Muscle of leg (tissue), 16 donors: ENCODE measurements at places on chromosomes 6 and 20. TPM values are rescaled to one million over a fixed set of nuclear protein-coding genes. Genes with fewer than 3 reads are reported as not detected.
A peak's percentile ranks its signal among the peaks of the same experiment; 100 is the strongest.

GRCh38 chr6:130069485-130069884 is 51.1 kb downstream of the L3MBTL3 start:
- no peaks in the 10 kb centered on the region for H3K4me1 ChIP-seq
- DNase-seq: peak; percentile 45
- H3K27me3 ChIP-seq: no peaks in the 10 kb centered on the region
- H3K36me3 ChIP-seq: peaks cover 6% of the 10 kb centered on the region
- H3K27ac ChIP-seq: no peak overlapping the region

DNA sequence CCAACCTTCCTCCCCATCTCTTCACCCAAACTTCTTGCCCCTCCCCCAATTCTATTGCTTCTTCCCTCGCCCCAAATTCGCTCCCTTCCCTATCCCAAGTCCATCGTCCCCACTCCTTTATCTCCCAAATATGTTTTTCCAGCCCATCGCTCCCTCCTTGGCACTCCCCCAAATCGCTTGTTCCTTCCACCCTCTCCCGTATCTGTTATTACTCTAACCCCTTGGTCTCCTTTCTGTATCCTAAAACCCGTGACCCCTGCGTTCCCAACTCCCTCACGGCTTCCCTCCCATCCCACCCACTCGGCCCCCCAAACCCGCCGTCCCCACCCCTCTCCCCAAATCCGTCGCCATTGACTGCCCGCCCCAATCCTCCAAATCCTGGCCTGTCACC is 584 bp downstream of the MTCH1 start:
- DNase-seq: peak; percentile 48
- H3K4me1 ChIP-seq: peaks cover 44% of the 10 kb centered on the region
- H3K4me3 ChIP-seq: peak overlapping the region; percentile 98
- H3K27me3 ChIP-seq: no peaks in the 10 kb centered on the region
- peaks cover 5% of the 10 kb centered on the region for H3K36me3 ChIP-seq

GRCh38 chr6:167795321-167795811 is 31.3 kb upstream of the AFDN start:
- H3K4me1 ChIP-seq: peaks cover 22% of the 10 kb centered on the region
- H3K27me3 ChIP-seq: peaks cover 31% of the 10 kb centered on the region
- H3K4me3 ChIP-seq: peak overlapping the region; percentile 31

- H3K4me1 ChIP-seq: peaks cover 9% of the 10 kb centered on the region
- H3K27me3 ChIP-seq: no peaks in the 10 kb centered on the region
- no peak overlapping the region for H3K4me3 ChIP-seq
- no peak for DNase-seq
- peaks cover 32% of the 10 kb centered on the region for H3K36me3 ChIP-seq
- H3K27ac ChIP-seq: no peak overlapping the region
Measured at GRCh38 chr20:11922561-11922960, 4.9 kb downstream of the BTBD3 start.

GRCh38 chr6:19312241-19312978 is 524.8 kb upstream of the ID4 start:
- H3K4me1 ChIP-seq: no peaks in the 10 kb centered on the region
- no peaks in the 10 kb centered on the region for H3K36me3 ChIP-seq
- no peak for DNase-seq
- H3K4me3 ChIP-seq: no peak overlapping the region

GRCh38 chr20:50436052-50436656 is 74.0 kb upstream of the PTPN1 start:
- DNase-seq: no peak
- H3K27me3 ChIP-seq: no peaks in the 10 kb centered on the region
- no peak overlapping the region for H3K4me3 ChIP-seq
- no peak overlapping the region for H3K27ac ChIP-seq
- H3K4me1 ChIP-seq: peaks cover 6% of the 10 kb centered on the region

DNA sequence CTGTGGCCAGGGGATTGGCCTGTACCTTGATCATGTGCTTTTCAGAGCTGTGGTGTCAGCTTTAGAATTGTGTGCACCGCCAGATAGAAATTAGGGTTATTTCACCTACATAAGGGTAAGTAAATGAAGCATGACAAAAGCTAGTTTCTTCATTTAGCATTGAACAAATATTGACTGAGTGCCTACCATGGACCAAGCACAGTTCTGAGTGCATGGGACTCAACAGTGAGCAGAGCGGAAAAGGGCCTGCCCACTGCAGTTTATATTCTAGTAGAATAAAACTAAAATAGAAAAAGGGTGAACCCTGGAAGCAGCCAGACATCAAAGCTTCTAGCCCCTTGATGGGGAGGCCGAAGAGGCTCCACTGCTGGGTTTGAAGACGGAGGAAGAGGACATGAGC is 25.6 kb downstream of the ECT2L start:
- H3K27ac ChIP-seq: no peak overlapping the region
- no peaks in the 10 kb centered on the region for H3K36me3 ChIP-seq
- no peak for DNase-seq
- no peak overlapping the region for H3K4me3 ChIP-seq

DNA sequence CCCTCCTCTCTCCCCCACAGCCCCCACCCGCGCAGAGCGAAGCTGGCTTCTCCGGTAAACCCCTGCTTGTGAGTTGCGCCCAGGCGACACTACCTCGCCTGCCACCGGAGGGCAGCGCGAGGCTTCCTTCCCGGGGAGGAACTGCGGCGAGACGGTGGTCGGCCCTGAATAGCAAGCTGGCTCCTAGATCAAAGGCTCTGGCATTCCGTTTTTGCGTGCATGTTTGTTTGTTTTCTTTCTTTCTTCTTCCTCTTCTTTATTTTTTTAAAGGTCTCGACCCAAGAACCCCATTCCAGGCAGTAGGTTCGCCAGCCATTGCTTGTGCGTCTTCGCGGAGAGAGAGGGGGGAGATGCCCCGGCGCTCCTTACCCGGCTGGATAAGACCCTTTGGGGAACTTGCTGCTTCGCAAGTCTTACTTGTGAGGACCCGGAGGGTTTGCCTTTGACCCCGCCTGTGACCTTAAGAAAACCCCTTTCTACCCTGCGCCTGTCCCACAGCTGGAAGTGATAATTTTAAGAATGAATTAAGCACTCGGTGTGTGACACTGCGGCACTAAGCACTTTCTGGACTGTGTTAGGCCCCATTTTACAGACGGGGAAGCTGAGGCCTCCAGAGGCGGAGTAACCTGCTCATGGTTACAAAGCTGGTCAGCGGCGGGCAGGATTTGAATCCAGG is 92.7 kb upstream of the SIRPA start:
- H3K4me1 ChIP-seq: peaks cover 10% of the 10 kb centered on the region
- no peaks in the 10 kb centered on the region for H3K36me3 ChIP-seq
- peak overlapping the region; percentile 36 for H3K4me3 ChIP-seq
- DNase-seq: peak; percentile 67

DNA sequence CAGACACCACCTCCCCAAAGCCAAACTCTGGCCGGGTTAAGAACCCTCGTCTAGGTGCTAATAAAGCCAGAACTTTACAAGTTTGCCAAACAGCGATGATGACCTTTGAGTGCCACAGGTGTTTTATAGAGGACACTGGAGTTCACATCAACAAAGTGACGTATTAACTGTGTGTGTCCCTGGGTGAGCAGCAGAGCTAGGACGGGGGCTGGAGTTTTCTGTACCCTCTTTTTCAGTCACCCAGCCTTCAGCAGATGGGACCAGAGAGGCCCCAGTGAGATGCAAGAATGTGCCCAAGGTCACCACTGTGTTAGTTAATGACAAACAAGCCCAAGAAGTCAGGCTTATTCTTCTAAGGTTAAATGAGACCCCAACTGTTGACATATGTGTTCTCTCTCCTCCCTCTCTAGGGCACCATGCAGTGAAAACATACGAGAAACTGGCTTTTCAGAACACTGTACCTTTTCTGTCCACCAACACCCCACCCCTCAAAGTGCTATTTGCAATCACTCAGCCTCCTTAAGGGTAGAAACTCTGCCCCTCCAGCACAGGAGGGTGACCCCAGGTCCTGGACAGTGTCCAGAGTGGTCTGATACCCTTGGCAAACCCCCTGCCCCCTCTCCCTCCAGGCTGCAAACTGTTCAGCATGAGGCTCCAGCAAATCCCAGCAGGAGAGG is 5.2 kb downstream of the SDC4 start:
- H3K4me1 ChIP-seq: peaks cover 27% of the 10 kb centered on the region
- H3K4me3 ChIP-seq: no peak overlapping the region
- no peak for DNase-seq

GRCh38 chr6:14524319-14524718 is 406.7 kb downstream of the CD83 start:
- no peak overlapping the region for H3K4me3 ChIP-seq
- H3K4me1 ChIP-seq: no peaks in the 10 kb centered on the region
- peak; percentile 79 for DNase-seq
- peaks cover 4% of the 10 kb centered on the region for H3K27me3 ChIP-seq
- H3K36me3 ChIP-seq: no peaks in the 10 kb centered on the region

GRCh38 chr6:138427701-138428100 is 23.7 kb downstream of the HEBP2 start:
- peaks cover 18% of the 10 kb centered on the region for H3K4me1 ChIP-seq
- no peaks in the 10 kb centered on the region for H3K27me3 ChIP-seq
- H3K4me3 ChIP-seq: no peak overlapping the region
- no peak for DNase-seq

DNA sequence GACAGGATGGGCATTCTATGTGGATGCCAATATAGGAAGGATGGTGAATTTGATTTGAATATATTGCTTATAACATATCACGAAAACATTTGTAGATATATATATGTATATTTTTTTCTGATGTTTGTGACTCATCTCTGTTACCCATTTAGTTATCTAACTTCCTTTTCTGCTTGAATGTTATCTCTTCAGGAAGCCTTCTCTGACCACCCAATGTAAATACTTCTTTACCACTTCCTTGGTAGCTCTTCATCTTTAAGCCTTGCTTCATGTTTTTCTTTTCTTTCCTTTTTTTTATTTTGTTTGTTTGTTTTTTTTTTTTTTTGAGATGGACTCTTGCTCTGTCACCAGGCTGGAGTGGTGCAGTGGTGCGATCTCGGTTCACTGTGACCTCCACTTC is 260.5 kb upstream of the EPHA7 start:
- H3K4me1 ChIP-seq: peaks cover 3% of the 10 kb centered on the region
- no peak for DNase-seq
- no peaks in the 10 kb centered on the region for H3K27me3 ChIP-seq
- no peak overlapping the region for H3K27ac ChIP-seq
- no peak overlapping the region for H3K4me3 ChIP-seq

NT5E gene
- 25.5 TPM for polyA plus RNA-seq

WASF1 gene
- polyA plus RNA-seq: 15.5 TPM

SAMD5 gene
- 2.5 TPM for polyA plus RNA-seq

RAB44 gene
- 0.07 TPM for polyA plus RNA-seq

MAP3K5 gene
- polyA plus RNA-seq: 1.6 TPM

ZSCAN23 gene
- polyA plus RNA-seq: 5.9 TPM

LBP gene
- polyA plus RNA-seq: not detected

TBX18 gene
- 30.4 TPM for polyA plus RNA-seq

MAP1LC3A gene
- polyA plus RNA-seq: 22.1 TPM
